ENCODE measurements at places on chromosomes 11 and 22.

GRCh38 chr22:42645938-42646568, 3.1 kb downstream of the CYB5R3 start:
- DNase-seq = no peak

GRCh38 chr11:42544726-42545125, 767.1 kb upstream of the API5 start:
- DNase-seq = no peak

DNA sequence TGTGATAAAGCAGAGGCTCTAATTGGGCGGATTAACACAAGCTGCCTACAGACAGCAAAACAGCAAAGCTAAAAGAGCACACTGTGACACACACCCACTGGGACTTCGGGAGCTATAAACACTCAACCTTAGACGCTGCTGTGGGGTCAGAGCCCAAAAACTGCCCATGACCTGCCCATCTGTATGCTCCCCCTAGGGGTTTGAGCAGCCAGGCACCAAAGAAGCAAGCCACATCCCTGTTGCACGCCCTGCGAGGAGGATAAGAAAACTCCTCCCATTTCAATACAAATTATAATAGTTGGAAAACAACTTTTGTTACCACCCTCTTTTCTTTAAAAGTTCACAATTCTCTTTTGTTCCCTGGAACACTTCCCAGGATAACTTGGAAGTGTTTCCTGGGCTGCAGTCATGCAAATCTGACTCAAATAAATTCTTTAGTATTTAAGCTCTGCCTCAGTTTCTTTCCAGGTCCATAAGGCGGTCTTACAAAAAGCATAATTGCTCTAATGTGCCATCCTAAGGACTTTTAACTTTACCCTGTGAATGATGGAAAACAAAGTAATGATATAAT, 86.4 kb downstream of the DLG2 start:
- DNase-seq = no peak

- no peak for DNase-seq
Measured at GRCh38 chr11:65648997-65649493, 11.1 kb downstream of the SIPA1 start.

DNA sequence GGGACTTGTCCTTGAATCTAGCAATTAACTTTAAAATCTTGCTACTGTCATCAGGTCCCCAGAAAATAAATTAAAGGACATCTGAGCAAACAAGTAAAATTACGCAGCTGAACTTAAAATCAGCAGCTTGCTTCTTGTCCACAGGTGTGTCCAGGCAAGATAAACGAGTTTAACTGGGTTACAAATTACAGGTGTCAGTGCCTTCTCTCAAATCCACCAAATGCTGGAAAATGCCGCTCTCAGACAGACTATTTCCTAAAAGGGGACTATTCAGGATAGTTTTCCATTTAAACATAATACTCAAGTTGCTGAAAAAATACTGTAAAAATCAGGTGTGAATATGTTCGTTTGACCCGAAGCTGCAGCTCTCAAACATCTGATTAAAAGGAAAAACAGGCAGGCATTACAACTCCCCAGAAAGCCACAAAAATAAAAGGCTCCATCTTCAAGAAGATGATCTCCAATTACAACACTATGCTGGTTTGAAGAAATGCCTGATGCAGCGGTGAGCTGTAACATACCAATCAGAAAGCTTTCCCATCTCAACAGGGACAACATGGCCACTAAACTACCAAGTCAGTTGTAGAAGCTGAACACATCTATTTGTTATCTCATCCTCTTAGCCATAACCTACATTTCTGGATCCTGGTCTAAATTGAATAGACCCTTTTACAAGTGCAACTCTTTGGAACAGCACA, 82.1 kb downstream of the CADM1 start:
- DNase-seq = peak; percentile 45

- peak; percentile 16 for DNase-seq
Measured at GRCh38 chr11:17014833-17015626, 816 bp upstream of the PLEKHA7 start.

- no peak for DNase-seq
Measured at GRCh38 chr22:39917776-39918495, 17.1 kb downstream of the GRAP2 start.

DNA sequence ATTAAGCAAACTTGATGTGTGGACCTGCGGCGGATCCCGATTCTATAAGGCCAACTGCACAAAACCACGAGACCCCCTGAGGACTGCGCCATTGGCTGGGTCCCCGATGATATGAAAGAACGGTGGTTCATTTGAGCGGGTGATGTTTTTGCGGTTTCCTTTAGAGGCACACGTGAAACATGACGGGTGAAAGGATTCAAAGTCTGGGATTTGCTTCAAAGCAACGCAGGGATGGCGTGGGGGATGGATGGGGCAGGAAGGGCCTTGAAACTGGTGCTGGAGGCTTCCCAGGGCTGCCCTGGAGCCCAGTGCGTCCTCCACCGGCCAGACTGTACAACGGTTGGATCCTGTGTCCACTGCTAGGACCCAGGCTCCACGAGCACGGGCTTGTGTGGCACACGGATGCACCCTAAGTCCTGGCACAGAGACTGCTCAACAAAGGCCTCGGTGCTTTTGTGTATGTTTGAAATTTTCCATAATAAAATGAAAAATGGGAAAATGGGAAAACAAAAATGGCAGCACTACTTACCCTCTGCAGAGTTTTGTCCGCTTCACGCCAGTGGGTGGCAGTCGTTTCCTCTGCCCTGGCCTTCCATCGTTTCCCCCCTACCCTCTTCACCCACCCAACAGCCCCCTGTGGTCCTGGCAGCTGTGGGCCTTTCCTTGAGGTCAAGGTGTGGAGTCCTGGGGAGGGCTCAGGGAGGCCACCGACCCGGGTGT, 3.6 kb downstream of the ASCL2 start:
- DNase-seq = no peak

DNA sequence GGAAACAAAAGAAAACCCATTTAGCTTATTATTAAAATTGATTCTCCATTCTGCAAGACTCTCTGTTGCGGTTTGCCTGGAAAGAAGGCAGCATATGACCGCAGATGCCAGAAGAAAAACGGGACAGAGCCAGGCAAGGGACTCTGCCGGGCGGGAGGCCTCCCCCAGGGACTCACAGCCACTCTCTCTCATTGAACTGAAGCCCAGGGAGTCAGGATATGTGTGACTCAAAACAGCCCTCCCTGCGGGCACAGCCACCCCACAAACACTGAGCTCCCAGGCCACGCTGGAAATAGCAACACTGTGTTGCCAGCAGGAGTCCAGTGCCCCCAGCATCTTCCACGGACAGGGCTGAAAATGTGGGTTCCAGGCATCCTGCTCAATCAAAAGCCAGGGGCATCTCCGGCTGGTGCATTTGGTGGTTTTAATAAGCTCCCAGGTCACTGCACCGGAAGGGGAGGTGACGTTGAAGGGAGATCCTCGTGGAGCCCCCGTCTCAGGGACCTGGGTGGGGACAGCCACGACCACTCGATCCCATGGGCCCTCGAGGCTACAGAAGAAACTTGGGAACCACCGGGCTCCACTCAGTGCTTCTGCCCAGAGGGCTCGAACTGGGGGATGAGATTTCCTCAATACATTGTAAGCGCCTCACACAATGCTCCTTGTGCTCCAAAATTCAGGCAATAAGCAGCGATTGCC, 624.5 kb downstream of the TBC1D22A start:
- no peak for DNase-seq

GRCh38 chr22:43466710-43467109, 54.9 kb downstream of the MPPED1 start:
- no peak for DNase-seq

- DNase-seq = no peak
Measured at GRCh38 chr22:26286091-26286820, 117.0 kb downstream of the SEZ6L start.

DNA sequence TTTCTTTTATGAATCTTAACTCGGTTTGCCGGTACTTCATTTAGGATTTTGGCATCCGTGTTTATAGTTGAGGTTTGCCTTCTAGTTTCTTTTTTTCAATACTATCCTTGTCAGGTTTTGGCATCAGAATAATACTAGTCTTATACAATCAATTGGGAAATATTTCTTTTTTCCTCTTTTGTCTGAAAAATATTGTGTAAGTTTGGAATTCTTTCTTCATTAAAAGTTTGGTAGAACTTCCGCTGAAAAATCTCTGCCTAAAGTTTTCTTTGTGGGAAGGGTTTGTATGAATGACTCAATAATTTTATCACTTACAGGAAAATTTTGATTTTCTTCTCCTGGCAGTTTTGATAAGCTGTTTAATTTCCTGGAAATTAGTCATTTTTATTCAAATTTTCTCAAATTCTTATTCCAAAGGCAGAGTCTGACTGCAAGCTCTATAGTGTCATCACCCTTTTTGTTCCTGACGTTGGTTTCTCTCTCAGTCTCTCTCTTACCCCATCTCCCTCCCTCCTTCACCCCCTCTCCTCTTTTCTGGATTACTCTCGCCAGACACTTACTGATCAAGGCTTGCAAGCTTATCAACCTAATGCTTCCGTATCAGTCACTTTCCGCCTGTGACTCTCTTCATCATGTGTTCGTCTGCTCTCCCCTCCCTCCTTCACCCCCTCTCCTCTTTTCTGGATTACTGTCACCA, 555.7 kb downstream of the TBC1D22A start:
- DNase-seq = no peak

DNA sequence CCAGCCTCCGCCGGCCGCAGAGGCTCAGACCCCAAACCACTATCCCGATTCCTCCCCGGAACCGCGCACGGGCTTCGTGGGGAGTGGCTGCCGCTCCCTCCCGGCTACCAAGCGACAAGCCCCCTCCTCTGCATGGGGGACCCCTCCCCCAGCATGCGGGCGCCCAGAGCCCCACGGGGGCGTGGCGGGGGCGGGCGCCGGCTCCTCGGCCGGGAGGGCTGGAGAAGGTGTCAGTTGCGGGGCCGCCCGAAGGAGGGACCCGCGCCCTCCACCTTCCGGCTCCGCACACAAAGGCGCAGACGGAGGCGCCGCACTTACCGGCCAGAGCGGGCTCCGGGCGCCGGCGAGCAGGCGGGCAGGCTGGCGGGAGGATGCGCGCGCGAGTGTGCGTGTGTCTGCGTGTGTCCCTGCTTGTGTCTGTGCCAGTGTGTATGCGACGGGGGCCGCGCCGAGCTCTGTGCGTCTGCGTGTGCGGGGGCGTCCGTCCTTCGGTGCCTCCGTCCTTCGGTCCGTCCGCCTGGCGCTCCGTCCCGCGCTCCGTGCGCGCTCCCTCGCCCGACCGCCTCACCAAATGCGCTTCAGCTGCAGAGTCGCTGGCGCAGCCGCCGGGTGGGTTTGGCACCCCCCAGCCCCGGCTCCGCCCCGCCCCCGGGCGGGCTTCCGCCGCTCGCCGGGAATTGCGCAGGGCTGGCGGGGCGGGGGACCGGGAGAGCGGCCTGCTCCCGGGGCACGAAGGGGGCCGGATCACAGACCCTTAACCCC, at the start of gene PTPN5:
PTPN5 (minus strand) TSS at position 592 of the 762 bp plus-strand sequence. CDS start 19,840 bp downstream, outside the sequence.
- no peak for DNase-seq

DNA sequence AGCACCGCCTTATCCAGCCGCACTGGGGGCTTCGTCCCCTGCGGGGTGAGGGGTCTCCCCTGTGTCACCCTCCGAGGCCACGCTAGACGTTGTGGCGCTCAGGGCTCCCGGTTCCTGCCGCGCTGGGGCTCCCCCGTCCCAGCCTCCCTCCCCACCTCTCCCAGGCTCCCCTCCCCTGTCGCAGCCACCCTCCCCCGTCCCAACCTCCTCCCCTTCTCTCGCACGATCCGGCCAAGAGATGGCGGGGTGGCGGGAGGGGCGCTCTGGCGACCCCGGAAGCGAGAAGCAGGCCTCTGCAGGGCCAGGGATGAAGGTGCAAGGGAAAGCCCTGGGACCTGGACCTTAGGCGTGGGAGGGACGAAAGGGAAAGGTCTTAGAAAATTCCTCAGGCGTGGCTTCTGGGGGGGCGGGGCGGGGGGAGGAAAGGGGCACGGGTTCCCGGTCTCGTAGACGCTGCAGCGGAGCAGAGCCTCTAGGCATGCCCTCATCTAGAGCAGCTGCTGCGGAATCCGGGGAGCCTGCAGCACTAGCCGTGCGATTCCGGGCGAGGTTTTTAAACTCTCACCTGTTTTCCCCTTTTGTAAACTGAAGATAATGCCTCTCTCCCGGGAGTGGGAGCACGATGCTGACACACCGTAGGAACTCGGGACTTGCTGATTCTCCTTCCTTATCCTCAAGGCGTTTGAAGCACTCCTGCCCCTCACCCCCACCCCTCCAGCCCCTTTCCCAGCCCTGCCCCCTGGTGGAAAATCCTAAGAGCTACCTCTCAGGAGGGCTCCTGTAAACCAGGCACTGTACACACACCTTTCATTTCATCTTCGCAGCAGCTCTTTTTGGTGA, 14.4 kb downstream of the KCNJ5 start:
- DNase-seq = peak; percentile 59

DNA sequence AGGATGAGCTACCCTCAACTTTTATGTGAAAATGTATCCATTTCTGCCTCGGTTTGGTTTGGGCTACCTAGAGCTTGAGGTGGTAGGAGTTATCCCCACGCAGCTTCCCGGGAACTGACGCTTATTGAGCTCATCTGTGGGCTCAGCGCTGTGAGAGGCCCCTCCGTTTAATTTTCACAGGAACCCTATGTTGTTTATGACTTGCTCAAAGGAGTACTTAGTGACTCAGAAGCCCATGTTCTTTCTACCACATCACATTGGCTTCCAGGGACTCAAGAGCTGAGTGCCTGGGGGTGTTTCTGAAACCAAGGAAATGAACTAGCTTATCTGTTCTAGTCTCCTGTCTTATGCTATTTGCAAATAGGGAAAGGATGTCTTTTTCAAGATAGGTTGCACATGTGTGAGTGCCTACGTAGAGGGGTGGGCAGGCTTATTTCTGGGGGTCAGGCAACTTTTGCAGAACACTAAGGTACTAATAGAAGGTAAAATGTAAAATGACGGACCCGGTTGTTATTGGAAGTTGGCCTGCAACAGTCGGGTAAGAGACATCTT, 40.5 kb downstream of the MICAL2 start:
- no peak for DNase-seq

GRCh38 chr11:61164606-61165424, 3.6 kb upstream of the VPS37C start:
- no peak for DNase-seq

- no peak for DNase-seq
Measured at GRCh38 chr11:86180423-86180822, 64.1 kb upstream of the EED start.

GRCh38 chr22:38240734-38241252, 32.0 kb downstream of the TMEM184B start:
- peak; percentile 33 for DNase-seq

- DNase-seq = no peak
Measured at GRCh38 chr22:43293655-43294392, 49.3 kb downstream of the SCUBE1 start.

GRCh38 chr22:21652547-21653545, 10.7 kb downstream of the SDF2L1 start:
- peak; percentile 16 for DNase-seq

GRCh38 chr11:133842730-133843129, 2.6 kb downstream of the SPATA19 start:
- DNase-seq = no peak

DNA sequence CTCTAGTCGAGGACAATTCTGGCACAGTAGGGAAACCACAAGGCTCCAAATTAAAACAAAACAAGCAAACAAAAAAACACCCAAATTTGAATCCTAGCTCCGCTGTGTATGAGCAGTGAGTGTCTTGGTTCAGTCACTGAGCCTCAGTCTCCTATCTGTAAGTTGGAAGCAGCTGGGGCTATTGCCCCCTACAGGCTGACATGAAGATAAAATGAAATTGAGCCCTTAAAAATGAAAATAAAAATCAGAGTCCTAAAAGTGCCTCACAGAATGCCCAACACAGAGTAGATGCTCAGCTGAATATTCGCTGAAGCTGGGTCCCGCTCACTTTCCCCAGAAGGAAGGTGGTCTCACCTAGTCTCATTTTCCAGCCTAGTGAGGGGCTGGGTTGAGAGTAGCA, 65.2 kb downstream of the PDE2A start:
- DNase-seq = no peak

- DNase-seq = peak; percentile 16
Measured at GRCh38 chr11:81915045-81915444, 818.6 kb downstream of the FAM181B start.

All from COR-L47 (cell line).